ENCODE measurements at places on chromosomes 5 and 9.

GRCh38 chr9:110895147-110895905 is 142.9 kb downstream of the LPAR1 start:
- DNase-seq: peak; percentile 36

GRCh38 chr5:75670577-75670976 is 46.7 kb downstream of the POC5 start:
- no peak for DNase-seq

DNA sequence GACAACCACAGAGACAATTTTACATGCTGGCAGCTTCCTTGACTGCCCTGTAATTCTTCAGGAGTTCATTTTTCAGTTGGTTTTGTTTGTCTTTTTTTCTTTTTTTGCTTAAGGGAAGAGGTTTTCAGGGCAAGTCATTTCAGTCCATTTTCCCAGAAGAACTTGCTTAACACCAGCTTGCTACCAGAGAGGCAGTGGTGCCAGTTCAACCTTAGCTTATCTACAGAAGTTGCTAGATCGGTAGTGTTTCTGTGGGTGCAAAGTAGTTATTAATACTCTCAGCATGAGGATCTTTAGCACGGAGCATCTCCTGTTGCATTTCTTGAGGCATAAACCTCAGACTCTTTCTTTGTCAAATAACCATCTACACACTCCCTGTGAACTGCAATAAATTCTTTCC is 1.1 kb downstream of the SPEF2 start:
- DNase-seq: no peak

DNA sequence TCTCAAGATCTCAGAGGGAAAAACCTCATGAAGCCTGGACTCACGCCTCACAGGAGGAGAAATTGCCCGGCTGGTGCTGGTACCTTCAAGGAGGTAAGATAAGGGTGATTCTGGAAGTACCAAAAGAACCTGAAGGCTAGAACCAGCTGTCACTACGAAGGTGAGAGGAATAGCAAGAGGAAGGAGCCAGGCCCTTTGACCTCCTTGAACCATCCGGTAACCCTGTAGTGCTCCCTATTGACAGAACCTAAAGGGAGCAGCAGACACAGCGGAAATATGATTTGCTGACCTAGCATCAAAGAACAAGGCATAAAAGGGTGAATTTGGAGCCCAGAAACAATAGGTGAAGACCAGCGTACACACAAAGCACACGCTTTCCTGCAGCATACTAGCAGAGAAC is 92.2 kb downstream of the DOCK8 start:
- DNase-seq: no peak

- DNase-seq: no peak
These were observed 259.4 kb downstream of the CRB2 start for GRCh38 chr9:123615381-123615780.

DNA sequence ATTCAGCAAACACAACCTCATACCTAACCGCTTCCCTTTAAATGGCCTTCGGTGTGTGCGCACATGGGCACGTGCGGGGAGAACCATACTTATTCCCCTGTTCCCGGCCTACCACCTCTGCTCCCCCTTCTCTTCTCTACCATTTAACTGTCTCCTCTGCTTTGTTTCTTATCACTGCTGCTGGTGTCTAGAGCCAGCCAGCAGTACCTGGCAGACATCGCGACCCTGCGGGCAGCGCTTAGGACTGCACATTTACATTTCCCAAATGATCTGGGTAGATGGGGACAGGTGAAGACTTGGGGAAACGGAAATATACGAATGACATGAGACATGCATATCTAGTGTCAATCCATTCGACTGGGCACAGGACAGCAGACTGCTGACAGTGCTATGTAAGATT is 56.6 kb downstream of the PSMB7 start:
- DNase-seq: no peak

DNA sequence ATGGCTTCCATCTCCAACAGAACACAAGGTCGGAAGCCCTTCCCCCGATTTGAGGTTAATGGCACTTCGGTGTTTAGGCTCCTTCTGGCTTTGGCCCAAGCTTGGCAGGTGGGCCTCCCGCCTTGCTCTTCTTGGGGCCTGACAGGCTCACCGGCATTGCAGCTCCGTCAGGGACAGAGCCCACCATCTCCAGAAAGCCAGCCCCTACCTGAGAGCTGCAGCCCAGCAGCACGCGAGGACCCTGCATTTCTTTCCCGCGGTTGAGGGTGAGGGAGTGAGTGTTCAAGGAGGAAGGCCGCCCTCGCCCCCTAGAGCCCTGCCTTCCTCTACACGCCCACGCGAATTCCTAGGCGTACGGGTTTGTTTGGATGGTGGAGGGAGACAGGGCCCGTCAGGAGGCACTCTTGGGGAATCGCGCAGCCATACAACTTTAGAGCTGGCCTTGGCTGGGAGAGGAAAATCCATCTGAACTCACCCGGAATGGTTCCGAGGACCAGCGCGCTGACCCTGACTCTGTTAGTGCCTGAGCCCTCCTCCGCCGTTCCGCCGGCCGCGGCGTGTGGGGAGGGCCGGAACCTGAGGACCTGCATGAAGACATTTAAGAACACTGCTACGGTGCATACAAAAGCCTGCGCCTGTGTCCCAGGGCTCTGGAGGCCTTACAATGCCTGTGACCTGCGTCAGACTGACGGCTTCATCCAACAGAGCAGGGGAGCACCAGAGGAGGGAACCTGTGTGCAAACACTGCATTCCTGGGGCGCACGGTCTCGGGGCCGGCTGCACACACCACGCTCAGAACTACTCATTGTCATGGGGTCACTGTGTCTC is 73.8 kb downstream of the MRPL36 start:
- DNase-seq: no peak

- DNase-seq: no peak
These were observed 10.9 kb downstream of the SLC1A1 start for GRCh38 chr9:4501147-4501507.

- no peak for DNase-seq
These were observed 74.8 kb downstream of the RAB24 start for GRCh38 chr5:177228751-177229150.

DNA sequence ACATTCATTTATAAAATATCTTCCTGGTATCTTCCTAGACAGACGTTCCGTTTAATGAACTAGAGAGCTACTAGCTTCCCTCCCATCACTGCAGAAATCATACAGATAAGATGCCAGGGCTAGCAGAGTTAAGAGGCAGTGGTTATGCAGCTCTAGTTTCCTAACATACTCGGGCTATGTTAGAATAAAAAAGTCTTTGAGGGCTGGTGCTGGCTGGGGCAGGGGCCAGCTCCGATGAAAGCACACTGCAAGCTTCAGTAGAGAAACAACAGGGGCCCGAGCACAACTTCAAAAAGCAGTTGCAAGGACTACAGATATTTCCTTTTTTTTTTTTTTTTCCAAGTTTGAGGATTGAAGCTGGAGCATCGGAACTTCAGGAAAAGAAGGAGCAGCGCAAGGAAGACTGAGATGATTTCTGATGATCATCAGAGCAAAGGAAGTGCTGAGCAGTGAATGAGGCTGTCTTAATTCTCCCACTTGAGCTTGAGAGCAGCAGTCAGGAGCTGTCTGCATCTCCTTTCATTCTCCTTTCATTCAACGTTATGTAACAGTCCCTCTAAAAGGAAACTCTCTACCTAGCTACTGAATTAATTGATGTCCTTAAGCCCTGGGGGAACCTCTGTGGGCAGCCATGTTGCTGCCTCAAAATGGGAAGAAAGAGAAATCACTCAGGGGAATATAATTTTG is 47.6 kb upstream of the ADCY2 start:
- DNase-seq: no peak

- DNase-seq: peak; percentile 35
These were observed 4.5 kb upstream of the CARD19 start for GRCh38 chr9:93091453-93092081.

DNA sequence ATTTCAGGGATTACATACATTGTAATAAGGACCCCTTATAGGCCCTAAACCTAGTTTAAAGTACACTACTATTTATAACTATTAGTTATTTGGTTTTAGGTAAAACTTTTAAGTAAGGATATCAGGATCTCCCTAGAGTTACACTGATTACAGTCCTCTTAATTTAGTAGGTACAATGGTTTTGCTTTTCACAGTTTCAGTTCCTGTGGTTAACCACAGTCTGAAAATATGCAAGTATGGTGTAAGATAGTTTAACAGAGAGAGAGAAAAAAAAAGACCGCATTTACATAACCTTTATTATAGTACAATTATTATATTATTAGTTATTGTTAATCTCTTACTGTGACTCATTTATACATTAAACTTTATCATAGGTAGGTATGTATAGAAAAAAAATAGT is 725.3 kb upstream of the PTPRD start:
- no peak for DNase-seq

GRCh38 chr5:128154943-128155342 is 71.4 kb downstream of the SLC12A2 start:
- no peak for DNase-seq

DNA sequence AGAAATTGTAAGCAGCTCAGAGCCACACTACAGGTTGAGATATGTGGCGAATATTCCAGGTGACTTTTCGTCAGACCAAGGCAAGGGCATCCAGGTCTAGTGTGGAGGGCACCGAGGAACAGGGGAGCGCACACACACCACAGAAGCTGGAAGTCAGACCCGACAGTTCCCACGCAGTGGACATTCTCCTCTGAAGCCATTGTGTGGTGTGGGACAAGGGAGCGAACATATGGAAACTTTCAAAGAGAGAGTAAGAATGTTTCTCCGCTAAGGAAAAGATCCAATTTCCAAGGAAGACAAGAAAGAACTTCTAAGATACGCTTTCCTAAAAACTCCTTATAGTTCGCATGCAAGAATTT is 141.4 kb upstream of the OTULINL start:
- no peak for DNase-seq

GRCh38 chr9:79609468-79610018 is 37.8 kb downstream of the TLE4 start:
- DNase-seq: no peak

DNA sequence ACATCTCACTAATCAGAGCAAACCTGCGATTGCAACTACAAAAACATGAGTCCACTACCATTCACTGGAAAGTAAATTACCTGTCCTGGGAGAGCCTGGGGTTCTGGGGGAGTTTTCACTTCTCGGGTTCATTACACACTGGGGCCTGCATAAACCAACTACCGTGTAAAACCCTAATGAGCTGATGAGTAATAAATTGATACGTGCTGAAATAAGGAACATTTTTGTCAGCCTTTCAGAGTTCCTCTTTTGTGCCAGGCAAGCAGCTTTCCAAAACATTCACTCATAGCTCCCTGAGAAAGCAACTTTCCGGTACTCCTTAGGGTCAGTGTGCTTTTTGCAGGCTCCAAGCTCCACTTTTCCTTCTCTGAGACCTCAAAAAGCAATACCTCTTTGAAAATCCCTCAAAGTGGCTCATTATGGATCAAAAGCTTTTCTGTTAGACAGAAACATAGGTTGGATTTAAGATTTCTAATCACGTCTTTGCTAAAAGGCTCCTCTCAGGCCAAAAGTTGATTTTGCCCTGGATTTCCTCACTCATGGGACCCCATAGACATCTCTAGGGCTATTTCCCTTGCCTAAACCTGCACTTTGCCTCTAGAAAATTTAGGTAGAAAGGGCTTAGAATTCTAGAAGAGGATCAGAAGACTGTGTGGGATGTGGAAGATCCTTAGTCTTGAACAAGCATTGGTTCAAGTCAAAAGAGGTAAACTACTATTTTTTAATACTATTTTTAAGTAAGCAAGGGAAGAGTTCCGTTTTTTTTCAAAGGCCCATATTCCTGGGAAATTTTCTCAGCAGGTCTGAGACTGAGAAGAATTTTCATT is 74.8 kb downstream of the ST8SIA4 start:
- no peak for DNase-seq

GRCh38 chr5:2149195-2149539 is 266.4 kb upstream of the IRX4 start:
- DNase-seq: no peak

- no peak for DNase-seq
These were observed 20.2 kb upstream of the MTMR12 start for GRCh38 chr5:32332966-32333365.

DNA sequence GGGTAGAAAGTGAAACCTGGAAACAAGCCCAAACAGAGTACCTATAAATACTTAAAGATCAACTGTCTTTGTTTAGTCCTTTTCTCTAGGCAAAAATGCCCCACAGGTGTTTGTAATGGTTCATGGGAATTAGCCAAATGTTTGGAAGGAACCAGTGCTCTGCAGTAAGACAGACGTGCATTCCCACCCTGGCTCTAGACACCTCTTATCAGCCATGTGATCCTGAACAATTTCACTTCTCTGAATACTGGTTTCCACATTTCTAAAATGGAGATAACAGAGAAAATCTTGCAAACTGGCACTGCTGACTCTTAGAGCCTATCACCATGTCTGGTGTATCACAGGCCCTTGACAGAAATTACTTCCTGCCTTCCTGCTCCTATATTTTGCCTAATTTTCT is 30.0 kb downstream of the GLIS3 start:
- no peak for DNase-seq

DNA sequence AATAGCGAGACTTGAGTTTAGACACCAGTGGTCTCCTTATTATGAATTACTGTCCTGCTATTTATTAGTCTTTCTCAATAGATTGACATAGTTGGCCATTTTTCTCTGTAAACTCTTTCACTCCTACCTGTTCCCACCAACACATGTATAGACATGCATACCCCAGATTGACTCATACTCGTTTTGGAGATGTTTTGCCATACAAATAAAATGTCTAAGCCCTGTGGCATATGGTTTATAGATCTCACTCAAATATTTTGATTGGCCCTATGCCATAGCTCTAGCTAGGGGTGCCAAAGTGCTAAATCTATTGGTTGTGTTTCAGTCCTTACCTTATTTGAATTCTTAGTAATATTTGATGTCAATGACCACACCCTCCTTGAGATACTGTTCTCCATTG is 42.3 kb downstream of the CAMK4 start:
- no peak for DNase-seq

GRCh38 chr9:115364991-115365390 is 247.0 kb upstream of the TNC start:
- no peak for DNase-seq

GRCh38 chr9:23039402-23039801 is 592.8 kb downstream of the DMRTA1 start:
- no peak for DNase-seq

- DNase-seq: no peak
These were observed 491 bp downstream of the APC start for GRCh38 chr5:112738191-112738560.

DNA sequence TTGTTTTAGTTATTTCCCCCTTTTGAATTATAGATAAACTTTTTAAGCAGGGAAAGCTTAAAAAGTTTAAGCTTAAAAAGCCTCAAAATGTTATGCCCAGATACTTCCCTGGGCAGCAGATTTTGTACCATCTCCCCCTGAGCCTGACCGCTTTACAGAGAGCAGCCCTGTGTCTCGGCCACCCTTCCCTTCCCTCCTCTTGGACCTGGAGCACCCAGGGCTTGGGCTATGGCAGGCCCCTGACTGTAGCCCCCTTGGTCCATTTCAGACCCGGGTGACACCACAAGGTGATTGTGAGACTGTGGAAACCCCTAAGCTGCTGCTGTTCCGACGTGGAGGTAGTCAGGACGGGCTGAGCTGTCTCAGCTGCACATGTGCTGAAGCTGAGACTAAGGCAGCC is 97.7 kb downstream of the RALGPS1 start:
- peak; percentile 17 for DNase-seq

GRCh38 chr9:9556865-9557803 is 1055.7 kb downstream of the PTPRD start:
- DNase-seq: no peak
